ENCODE measurements at places on chromosomes 12 and 14.

DNA sequence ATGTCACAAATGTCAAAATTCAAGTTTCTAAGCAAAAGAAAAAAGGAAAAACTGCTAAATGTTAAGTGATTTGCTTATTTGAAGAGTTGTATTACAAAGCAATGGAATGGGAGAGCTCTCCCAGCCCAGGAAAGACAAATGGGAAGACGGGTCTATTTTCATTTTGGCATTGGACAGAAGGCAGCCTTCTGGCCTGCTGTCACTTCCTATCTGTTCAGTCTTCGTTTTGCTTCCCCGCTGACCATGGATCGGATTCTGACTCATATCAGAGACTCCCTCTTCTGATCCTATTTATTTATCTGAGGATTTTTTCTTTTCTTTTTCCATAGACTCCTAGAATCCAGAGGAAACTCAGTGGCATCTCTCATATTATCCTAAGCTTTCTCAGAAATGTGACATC, 634.9 kb downstream of the DIO2 start:
- no peak for DNase-seq

DNA sequence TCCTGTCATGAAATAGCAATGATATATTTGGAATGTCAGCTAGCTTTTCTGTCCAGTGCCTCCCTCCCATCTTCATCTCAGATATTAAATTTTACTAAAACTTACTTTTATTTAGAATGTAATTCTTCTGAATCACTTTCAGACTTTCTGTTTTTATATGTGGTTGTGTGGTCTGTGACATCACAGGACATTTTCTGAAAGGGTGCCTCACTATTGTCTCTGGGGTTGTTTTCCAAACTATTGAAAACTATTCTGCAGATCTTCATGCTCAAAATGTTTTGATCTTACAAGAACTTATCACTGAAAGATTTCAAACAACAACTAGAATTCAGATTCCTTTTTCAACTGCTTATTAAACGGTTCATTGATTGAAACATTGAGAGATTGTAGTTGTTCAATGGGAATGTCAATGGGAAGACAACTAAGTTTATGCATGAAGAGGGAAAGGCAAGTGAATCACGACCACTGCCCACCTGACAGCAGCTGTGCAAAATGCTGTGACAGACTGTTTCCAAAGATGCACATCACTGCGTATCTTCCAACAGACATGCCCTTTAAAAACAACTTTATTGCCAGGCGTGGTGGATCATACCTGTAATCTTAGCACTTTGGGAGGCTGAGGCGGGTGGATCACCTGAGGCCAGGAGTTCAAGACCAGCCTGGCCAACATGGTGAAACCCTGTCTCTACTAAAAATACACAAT, 51.3 kb downstream of the KLRG1 start:
- no peak for DNase-seq

GRCh38 chr14:64800000-64800399, 79.7 kb downstream of the SPTB start:
- no peak for DNase-seq

- DNase-seq = no peak
Observed at GRCh38 chr14:47746986-47747385, 71.6 kb upstream of the MDGA2 start.

GRCh38 chr12:11732715-11733114, 83.2 kb downstream of the ETV6 start:
- DNase-seq = no peak

DNA sequence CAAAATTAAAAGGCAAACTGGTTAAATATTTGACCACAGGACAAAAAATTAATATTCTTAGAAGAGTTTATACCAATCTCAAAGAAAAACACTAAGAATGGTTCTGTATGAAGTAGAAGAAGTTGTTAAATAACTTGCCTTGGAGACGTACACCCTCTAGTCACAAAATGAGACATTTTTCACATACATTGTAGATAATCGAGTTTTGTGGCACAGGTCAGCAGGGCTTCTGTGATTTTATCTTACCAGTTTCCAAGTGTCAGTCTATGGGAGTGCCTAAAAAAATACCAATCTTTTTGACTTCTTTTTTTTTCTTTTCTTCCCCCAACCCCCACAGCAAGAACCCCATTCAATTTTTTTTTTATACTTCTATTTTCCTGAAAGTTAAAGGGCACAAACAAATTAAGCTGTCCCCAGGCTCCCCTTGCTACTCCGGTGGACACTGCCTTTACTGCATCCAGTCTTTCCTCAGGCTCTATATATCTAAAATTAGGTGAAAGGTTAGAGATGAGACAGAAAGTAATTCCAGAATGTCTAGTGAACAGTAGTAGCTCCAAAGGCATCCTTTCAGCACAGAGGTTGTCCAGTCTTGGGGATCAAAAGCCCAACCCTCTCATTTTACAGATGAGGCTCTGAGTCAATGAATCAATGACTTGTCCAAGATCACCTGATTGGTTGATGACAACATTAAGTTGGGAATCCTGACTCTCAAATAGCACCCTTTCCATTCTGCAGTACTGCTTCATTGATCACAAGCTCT, 6.2 kb downstream of the LIMA1 start:
- DNase-seq = no peak

DNA sequence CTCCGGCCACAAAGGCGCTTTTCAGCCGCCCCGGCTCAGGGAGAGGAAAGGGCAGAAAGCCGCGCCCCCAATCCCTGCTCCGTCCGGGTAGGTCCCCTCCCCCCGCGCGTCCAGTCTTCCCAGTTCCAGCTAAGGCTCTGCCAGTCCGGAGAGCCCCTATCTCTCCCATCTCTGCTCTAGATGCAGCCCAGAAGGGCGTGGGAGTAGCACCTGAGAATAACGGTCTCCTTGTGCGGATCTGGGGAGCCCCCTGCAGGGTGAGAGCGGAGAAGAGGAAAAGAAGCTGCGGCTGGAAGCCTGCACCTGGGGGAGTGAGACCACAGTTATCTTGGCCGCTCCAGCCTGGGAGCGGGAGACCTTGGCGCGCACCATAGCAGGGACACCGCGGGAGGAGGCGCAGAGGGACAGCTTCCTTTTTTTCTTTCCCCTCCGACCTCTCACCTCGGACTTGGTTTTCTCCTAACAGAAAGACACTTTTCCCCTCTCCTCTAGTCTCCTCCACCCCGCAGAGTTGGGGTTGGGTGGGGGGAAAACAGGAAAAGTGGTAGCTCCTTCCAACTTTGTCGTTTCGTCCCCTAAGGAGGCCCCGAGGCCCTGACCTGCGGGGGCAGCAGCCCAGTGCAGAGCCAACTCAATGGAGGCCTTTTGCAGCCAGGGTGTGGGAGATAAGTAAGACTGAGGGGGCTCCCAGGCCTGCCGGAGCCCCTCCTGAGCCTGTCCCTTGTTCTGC, 2.4 kb downstream of the DHH start:
- DNase-seq = no peak

DNA sequence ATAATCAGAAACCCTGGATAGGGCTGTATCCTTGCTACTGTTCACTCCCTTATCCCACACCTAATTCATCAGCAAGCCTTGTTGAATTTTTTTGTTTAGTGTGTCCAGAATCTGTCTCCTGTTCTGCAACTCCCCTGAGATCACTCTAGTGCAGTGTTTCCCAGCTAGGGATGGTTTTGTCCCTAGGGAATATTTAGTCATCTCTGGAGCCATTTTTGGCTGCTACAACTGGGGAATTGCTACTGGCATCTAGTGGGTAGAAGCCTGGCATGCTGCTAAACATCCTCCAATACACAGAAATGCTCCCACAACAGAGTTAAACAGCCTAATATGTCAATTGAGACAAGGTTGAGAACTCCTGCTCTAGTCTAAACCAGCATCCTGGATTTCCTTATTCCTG, 248.0 kb downstream of the NPAS3 start:
- no peak for DNase-seq

GRCh38 chr12:120853188-120853587, 51.0 kb downstream of the SPPL3 start:
- no peak for DNase-seq

DNA sequence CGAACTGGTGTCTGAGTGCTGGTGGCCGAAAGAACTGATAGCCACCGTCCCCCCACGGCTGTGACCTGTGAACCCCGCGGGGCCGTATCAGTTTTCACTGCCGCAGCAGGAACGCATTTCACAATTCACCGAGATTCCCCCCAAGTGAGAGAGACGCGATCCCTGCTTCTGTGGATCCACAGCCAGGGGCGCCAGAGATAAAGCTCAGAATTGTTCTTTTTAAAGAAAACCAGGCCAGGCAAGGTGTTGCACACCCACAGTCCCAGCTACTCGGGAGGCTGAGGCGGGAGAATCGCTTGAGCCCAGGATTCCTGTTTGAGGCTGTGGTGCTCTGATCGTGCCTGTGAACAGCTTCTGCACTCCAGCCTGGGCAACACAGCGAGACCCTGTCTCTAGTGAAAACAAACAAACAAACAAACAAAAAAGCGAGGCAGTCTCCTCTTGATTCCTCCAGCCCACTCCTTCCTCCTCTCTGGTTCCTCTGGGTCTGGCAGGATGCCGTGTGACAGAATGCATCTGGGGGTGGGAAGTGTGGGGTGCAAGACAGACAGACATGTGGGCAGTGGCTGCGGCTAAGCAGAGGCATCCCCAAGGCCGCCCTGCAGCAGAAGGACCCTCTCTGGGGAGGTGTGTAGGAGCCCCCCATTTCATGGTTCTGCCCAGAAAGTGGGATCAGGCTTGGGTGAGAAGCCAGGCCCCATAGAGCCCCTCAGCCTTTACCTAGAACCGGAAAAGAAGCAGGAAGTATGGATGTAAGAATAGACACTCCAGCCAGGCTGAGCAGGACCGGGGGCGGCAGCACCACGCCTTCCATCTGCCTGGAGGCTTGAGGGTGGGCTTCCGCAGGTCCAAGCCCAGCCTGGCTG, 39.2 kb upstream of the PPP1R13B start:
- no peak for DNase-seq

DNA sequence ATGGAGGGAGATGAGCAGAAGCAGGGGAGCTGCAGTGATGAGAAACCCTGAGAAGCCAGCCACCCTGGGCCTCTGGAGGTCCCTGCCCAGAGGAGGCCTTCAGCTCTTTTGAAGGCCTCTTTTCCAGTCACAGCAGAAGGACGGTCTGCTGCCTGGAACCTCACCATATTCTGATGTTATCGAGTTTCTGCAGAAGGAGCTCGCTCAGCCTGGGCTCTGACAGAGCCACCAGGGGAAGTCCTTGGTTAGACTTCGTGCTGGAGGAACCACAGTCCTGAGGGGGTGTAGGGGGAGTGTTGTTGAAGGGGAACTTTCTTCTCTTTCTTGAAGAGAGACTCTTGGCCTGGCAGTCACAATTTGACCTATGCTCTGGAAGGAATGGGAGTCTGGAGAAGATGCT, 25.1 kb upstream of the BATF start:
- no peak for DNase-seq

- DNase-seq = no peak
Observed at GRCh38 chr14:88324930-88325329, 1.9 kb upstream of the KCNK10 start.

DNA sequence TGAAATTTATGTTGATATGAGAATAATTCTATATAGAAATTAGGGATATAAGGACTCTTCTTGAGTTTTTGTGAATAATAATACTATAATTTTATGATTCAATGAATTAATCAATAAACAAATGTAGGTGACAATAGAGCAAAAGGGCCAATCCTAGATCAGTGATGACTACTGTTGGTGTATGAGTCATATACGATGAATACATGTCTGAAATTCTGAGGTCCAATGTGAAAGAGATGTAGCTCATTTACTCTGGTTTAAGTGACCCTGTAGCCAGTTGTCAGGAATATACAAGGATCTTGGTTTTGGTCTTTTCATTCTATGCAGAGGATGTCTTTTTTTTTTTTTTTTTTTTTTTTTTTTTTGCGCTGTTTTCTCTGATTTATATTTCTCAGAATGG, 72.1 kb upstream of the RTL1 start:
- DNase-seq = no peak

- DNase-seq = no peak
Observed at GRCh38 chr12:69497308-69498026, 27.3 kb downstream of the FRS2 start.

GRCh38 chr14:64569138-64569631, 19.4 kb downstream of the PPP1R36 start:
- no peak for DNase-seq

DNA sequence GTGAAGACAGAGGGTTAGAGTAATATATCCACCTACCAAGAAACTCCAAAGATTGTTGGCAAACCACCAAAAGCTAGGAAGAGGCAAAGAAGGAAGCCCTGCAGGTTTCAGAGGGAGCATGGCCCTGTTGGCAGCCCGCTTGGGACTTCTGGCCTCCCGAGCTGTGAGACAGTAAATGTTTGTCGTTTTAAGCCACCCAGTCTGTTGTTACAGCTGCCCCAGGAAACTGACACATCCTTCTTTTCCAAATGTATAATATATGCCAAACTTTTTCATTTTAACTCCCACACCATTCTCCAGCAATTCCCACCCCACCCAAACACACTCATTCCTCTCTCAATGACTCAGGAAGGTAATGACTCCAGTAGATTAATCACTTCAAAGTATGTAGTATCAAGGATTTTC, 74.0 kb downstream of the RPS29 start:
- no peak for DNase-seq

DNA sequence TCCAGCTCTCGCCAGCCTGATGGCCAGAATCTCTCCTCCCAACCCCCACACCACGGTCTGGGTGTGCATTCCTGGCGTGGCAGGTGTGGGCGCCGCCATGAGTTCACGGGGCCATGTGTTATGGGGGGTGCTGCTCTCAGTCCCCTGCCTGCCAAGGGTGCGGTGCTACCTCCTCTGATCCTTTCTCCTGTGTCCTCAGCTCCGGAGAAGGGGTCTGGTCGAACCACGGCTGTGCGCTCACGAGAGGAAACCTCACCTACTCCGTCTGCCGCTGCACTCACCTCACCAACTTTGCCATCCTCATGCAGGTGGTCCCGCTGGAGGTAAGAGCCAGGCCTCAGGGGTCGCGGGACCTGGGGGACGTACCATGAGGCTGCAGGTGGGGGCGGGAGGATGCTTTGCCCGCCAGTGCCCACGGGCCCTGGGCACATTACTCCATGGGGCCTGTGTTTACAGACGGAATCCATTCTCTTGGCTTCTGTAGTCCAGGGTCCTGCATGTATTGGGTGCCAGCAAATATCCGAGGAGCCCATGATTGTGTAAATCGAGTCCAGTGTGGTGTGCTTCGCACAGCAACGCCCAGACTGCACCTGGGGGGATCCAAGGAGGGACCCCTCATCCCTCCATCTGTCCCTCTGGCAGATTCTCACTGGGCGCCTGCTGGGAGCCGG, 130.8 kb downstream of the ADGRD1 start:
- no peak for DNase-seq

All from stimulated activated CD4-positive, alpha-beta T cell treated with anti-CD3 and anti-CD28 coated beads, Interleukin-1b, Interleukin-23, amount 100 ng/mL, for 1 hour (primary cell).